ENCODE measurements at places on chromosomes 6 and 20.

DNA sequence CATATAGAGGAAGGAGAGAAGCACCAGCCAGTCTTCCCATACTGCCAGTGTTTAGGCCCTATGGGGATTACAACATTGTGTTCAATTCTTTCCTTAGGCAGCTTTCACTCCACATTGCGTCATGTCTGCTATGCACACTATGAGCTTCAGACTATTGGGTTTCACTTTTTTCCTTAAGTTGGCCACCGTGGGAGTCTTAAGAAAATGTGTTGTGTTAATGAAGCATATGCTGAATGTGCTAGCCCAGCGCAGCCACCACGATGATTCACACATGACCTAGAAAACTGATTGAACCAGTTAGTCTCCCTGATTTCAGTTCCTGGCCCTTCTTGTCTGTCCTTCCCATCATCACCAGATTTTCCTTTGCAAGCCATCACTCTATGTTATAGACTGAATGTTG lies 21.5 kb downstream of the TUBB2B start:
- DNase-seq: no peak

DNA sequence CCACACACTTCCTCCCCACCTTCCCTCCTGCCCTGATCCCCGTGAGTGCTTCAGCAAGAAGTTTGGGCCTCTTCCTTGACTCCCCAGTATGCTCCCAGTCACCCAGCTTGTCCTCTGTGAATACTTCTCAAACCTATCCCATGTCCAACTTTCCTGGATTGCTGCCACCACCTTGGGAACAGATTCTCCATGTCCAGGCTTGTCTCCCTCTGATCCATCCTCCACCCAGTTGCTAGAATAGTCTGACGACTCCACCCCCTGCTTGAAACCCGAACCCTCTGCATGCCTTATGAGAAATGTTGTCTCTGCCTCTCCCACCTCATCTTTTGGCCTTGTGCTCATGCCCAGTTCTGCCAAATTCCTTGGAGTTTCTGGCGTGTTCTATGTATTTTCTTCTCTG lies 108.0 kb downstream of the PPP1R14C start:
- DNase-seq: no peak

- peak; percentile 91 for DNase-seq
Measured at GRCh38 chr6:4647414-4648365, 128.5 kb upstream of the CDYL start.

- peak; percentile 78 for DNase-seq
Measured at GRCh38 chr6:10425975-10426780, 11.3 kb upstream of the TFAP2A start.

- DNase-seq: no peak
Measured at GRCh38 chr20:63956664-63957003, 418 bp upstream of the UCKL1 start.

DNA sequence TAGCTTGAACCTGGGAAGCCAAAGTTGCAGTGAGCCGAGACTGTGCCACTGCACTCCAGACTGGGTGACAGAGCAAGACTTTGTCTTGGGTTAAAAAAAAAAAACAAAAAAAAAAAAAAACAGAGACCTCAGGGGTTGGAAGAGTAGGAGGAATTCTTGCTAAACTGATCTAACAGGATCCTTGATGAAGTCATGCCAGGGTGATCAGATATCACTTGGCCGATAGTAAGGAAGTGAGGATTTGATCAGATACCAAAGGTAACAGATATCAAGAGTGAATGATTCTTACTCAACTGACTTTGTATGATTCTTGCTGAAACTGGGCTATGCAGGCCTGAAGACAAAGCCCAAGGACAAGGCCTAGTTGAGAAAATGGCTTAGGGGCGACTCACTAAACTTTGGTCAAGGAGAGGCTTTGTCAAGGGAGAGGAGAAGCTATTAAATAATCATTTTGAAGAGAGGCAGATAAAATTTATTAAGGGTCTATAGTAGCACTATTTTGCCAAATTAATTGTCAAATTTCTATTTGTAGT lies 624.7 kb downstream of the UTRN start:
- DNase-seq: no peak

DNA sequence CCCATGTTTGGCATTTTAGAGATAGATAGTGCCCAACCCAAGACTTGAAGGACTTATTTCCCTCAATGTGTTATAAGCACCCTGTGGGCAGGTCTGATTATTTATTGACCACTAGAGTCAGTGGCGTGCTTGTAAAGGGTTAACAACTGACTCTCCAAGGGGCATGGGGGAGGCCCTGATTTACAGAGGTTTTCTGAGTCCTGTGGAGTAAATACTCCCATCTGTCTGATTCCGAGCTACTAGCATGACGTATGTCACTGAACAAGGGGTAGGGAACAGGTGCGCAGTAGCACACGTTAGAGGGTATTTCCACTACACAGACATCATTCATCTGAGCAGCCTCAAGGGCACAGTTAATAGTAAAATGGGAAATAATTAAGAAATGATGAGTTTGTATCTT lies 17.4 kb upstream of the TRAM2 start:
- DNase-seq: peak; percentile 84

DNA sequence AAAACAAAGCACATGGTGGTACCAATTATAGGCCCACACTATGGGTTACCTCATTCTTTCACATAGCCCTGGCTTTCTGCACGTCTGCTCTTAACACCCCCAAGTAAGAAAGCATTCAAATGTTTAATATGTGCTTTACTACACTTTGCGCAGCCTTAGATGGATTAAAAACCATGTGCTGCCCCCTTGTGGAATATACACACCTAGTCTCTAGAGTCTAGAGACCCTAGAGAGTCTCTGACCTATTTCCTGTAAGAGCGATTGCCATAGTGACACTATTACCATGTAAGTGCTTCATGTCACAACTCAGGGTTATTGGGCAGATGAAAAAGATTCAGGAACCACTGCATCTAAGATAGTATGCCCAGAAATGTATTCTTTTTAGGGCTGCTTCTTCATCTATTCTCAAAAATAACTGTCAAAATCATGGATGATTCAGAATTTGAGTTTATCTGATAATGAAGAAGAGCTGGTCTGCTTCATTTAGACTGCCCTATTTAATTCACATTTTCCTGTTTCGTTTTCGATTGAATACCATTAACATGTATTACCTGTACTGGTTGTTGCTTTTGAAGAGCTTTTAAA lies 186.3 kb downstream of the ADGB start:
- DNase-seq: peak; percentile 37

DNA sequence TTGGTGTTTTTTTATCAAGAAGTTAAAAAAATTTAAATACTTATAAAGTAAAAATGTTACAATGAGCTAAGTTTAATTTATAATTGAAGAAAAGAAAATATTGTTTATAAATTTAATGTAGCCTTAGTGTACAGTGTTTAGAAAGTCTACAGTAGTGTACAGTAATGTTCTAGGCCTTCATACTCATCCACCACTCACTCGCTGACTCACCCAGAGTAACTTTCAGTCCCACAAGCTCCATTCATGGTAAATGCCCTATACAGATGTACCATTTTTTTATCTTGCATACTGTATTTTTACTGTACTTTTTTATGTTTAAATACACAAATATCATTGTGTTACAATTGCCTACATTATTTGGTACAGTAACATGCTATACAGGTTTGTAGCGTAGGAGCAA lies 26.0 kb downstream of the HTR1E start:
- no peak for DNase-seq

- DNase-seq: no peak
Measured at GRCh38 chr6:117771403-117771802, 96.1 kb downstream of the NUS1 start.

- DNase-seq: no peak
Measured at GRCh38 chr6:85920782-85921181, 278.1 kb upstream of the SYNCRIP start.

DNA sequence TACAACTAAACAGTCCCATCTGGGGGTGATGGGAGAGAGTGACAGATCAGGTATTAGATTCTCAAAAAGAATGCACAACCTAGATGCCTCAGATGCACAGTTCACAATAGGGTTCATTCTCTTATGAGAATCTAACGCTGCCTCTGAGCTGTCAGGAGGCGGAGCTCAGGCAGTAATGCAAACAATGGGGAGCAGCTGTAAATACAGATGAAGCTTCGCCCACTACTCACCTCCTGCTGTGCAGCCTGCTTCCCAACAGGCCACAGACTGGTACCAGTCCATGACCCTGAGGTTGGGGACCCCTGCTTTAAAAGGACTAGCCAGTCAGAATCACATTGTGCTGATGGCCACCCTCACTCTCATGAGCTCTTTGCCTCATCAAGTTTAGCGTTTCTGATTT lies 247.0 kb upstream of the KCNQ5 start:
- DNase-seq: no peak

DNA sequence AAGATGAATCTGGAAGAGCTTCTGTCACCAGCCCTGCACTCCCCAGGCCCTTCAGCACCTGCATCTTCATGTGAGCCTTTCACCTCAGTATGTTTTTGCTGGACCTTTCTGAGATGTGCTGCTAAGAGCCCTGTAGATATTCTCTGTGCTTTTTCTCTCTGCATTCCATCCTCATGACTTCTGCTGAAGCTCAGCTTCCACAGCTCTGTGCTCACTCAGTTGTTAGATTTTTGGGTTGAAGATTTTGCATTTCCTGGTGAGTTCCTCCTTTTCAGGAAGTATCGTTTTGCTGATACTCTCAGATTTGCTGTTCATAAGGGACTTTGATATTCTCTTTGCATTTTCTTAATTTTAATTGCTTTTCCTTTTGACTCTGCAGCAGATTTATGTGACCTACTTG lies 18.3 kb downstream of the KIAA1586 start:
- DNase-seq: no peak

- DNase-seq: no peak
Measured at GRCh38 chr20:38046572-38046971, 13.0 kb downstream of the RPRD1B start.

DNA sequence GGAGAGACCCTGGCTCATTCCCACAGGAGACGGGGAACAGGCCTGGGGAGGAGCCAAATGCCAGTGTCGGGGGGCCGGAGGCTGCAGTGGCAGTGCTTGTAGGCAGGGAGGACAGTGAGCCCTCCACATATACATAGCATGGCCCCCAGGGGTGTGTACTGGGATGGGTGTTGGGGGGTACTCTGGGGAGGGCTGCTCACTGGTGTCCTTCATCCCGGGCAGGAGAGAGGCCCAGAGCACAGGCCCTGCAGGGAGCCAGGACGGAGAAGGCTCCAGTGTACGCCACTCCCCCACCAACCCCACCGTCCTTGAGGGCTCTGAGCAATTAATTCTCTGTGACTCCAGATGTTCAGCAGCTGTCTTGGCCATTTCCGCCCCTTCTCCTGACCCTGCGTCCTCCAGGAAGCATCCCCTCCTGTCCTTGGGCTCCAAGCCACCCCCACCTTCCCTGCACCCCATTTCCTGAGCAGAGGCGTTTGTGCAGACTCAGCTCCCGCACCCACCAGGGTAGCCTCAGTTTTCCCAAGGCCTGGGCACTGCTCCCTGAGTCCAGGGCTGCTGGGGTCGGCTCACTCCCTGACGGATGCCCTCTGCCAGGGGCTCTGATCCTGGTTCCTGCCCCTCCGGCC lies 3.4 kb upstream of the ABHD16B start:
- DNase-seq: no peak

- DNase-seq: no peak
Measured at GRCh38 chr6:133369773-133370272, 128.7 kb downstream of the EYA4 start.

DNA sequence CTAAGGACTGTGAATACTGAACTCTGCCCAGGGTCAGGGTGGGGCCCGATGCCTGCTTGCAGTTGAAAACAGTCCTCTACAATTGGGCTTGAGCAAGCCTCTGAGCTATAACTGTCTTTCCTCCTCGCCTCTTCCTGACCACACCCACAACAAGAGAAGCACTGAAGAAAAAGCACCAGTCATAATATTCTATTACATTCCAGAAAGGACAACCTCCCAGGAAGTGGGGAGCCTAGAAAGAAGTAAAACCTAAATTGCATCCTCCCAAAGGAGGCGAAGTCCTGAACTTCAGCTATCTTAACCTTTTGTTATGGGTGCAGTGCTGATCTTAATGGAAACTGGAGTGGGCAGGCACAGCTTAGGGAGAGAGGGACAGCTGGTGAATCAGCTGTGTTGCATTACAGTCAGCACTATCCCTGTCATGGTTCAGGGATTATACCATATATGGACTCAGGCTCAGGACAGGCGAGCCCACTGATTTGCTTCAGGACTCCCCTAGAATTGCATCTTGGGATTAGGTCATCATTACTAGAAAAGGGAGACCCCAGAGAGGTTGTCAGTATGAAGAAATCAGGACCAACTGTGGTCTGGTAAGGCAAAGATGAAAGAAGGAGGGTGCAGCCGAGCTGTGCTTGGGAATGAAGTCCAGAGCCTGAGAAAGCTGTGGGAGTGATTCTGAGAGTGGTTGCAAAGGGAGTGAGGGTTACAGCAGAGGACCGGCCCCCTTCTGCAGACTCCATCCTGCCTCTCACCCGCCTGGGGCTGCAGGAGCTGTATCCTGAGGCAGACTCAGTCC lies 18.3 kb upstream of the TRAM2 start:
- DNase-seq: peak; percentile 93

DNA sequence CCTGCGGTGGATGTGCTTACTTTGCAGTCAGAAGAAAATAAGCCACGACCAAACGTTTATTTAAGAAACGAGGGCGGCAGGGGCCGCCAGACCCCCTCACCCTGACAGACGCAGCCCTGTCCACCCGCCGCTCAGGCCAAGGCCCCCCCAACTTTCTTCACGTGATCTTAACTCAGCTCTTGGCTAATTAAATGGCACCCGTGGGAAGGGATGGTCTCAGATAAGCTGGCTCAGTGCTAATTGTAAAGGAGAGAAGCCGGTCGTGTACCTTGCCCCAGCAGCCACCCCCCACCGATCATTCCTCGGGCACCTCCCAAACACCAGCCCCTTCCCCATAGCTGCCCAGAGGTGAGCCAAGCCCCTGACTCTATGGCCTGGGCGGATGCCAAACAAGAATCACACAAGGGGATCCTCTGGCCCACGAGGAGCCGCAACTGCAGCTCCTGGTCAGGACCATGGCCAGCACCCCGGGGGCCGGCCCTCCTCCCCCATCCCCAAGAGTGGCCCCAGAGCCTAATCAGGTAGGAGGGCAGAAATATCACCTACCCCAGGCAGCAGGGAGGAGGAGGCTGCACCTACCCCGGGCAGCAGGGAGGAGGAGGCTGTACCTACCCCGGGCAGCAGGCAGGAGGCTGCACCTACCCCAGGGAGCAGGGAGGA lies 11.2 kb downstream of the KCNQ2 start:
- DNase-seq: no peak

DNA sequence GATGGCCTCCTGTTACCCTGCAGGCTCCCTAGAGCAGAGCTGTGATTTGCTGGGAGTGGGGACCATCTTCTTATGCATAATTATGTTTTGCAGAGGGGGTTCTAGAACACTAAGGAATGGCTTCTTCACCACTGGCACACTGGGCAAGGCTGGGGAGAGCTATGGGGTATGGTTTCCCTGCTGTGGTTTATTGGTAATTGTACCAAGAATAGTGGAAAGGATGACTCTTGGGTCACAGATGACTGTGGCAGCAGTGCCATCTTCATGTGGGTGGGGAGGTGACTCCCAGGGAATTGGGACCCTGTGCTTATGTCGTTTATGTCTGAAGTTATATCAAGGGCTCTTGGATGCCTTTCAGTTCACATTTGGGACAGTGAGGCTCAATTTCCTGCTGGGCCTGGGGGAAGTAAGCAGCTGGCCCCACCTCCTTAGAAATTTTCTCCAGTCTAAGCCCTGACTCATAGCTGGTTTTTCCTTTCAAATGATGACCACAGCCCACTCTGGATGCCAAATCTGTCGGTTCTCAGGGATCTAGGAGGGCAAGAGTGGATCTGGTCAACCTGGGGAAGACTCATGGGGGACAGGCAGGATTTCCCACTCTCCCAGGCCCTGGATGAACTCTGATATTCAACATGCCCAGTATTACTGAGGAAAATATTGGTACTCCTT lies 230.8 kb downstream of the LRFN2 start:
- DNase-seq: no peak

Measured in WERI-Rb-1 (cell line).